Stimulated activated CD8-positive, alpha-beta memory T cell treated with anti-CD3 and anti-CD28 coated beads, Interleukin-4, amount 100 ng/mL, for 1 hour (primary cell): ENCODE measurements at places on chromosomes 4 and X.

DNA sequence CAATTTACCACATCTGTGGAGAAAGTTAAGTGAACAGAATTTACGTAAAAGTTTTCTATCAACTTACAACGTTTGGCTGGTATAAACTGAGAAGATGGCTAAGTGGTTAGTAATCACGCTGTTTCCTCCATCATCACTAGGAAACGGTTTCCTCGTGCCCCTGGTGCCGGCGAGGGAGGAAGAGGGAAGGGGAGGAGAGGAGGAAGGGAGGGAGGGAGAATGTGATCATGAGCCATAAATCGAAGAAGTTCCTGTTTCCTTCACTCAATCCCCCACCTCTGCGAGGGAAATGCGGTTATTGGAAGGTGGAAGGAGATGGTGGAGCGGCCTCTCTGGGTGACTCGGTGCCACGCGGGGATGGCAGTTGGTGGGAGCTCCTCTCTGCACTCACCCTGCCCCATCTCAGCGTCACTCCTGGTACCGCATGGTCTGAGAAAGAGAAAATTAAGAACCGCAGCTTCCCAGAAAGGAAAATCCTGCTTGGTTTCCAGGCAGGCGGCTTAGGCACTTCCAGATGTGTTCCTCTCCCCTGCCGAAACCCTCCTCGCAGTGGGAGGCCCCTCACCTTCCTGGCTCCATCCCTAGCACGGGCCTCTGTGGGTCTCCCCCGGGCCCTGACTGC, 216.8 kb downstream of the AFAP1 start:
- DNase-seq: no peak

GRCh38 chrX:52821079-52821760, 10.1 kb downstream of the XAGE5 start:
- DNase-seq: no peak

GRCh38 chrX:1012678-1013300, 199.7 kb downstream of the CRLF2 start:
- DNase-seq: no peak

- DNase-seq: no peak
Observed at GRCh38 chrX:133575501-133576136, 160.3 kb upstream of the GPC4 start.

GRCh38 chrX:109939498-109939897, 63.4 kb upstream of the TMEM164 start:
- no peak for DNase-seq

DNA sequence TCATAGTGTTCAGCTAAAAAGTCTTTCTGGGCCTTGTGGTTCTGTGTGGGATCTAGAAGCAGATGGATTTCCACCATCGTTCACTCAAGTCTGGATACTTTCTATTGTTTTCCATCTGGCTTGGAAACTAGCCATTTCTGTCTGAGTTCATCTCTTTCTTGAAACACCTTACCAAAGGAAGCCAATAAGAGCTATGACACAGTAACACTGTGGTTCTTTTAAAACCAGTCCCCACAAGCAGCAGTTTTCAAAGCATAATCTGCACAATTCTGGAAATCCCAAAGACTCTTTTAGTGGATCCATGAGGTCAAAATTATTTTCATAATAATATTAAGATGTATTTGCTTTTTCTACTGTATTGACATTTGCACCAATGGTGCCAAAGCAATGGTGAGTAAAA, 234.2 kb upstream of the TET2 start:
- no peak for DNase-seq

- no peak for DNase-seq
Observed at GRCh38 chr4:176601124-176601523, 191.6 kb downstream of the VEGFC start.

- DNase-seq: no peak
Observed at GRCh38 chrX:19640693-19641374, 125.5 kb upstream of the MAP3K15 start.
